Activated CD4-positive, alpha-beta T cell treated with anti-CD3 and anti-CD28 coated beads for 36 hours (primary cell): ENCODE measurements at places on chromosomes 6 and 20.
A peak's percentile ranks its signal among the peaks of the same experiment; 100 is the strongest.

DNA sequence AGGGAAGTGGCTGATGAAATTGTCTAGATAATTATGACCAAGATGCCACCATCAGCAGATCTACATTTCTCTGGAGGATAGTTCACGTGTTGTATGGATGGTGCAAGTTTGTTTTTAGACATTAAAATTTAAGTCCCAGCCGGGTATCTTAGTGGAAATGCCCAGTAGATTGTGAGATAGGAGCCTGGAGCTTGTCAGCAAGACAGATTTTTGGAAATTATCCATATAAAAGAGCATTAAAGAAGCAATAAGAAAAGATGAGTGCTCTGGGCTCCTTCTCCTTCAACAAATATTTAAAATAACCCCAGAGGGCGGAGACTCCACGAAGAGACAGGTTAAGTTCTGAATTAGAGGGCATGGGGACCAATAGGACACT lies 47.6 kb upstream of the SMLR1 start:
- DNase-seq, result no peak

DNA sequence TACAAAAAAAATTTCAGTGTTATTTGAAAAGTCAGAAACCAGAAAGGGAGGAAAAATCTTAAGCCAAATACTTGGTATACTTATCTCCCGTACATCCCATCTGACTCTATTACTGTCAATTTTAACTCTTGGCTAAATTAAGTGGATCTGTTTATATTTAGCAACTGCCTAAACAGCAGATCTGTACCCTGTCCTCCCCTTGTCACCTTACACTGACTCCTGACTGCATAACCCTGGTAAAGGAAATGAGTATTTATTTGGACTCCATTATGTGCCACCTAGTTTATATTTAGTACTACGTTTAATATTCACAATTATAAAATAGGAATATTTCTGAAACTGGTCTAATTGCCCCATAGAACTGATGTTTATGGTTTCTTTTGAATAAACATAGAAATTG lies 730.2 kb upstream of the GJE1 start:
- DNase-seq, result no peak

- no peak for DNase-seq
These were observed 582.3 kb upstream of the GJE1 start for GRCh38 chr6:141550471-141550870.

- DNase-seq, result no peak
These were observed 142.5 kb upstream of the FERMT1 start for GRCh38 chr20:6265204-6265904.

DNA sequence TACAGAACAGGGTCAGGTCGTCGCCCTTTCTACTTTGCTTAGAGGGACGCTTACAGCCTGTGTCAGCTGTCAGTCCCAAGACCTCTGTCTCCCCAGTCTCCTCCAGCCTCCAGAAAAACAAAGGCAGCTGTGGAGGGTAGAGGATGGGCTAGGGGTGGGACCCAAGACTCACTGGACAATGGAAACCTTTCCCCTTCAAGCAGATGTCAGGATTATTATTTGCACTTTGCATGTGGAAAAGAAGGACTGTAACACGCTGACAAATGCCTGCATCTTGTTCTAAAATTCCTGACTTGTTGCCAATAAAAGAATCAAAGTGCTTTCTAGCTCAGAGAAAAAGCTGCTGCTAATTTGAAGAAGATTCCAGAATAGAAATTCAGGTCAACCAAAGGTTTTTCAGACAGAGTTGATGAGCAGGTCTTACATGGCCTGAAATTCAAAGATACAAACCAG lies 58.7 kb downstream of the SNX5 start:
- DNase-seq, result no peak

DNA sequence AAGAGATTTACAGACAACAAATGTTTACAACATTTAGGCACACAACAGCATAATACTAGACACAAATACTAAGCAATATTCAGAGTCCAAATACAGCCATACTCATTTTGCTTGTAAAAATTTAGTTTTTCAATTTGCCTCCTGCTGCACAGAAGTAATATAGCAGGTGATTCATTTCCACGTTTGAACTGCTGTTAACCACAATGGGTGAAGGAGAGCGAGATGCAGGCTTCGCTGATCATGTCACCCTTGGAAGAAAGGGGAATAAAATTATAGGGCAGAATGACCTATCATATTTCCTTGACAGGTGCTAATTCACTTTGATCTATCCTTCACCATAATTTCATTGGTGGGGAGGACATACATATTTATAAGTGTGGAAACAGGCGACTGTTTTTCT lies 643.8 kb upstream of the AGPAT4 start:
- DNase-seq, result no peak

DNA sequence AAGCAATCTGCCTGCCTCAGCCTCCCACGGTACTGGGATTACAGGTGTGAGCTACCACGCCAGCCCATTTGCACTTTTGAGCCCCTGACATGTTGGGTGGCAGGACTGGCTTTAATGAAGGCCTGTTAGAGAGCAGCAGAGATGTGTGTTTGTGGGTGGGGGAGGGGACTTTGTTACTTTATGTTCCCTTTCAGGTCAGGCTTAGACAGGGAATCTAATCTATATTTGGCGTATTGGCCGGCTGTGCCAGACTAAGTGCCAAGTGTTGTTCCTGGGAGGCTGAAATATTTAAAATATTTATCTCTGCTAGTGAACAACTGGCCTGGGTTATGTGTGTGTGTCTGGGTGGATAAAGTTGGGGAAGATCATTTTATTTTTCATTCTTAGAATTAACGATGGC lies 6.1 kb downstream of the GMPR start:
- no peak for DNase-seq

GRCh38 chr6:303948-304558 lies 11.8 kb downstream of the DUSP22 start:
- DNase-seq, result no peak

DNA sequence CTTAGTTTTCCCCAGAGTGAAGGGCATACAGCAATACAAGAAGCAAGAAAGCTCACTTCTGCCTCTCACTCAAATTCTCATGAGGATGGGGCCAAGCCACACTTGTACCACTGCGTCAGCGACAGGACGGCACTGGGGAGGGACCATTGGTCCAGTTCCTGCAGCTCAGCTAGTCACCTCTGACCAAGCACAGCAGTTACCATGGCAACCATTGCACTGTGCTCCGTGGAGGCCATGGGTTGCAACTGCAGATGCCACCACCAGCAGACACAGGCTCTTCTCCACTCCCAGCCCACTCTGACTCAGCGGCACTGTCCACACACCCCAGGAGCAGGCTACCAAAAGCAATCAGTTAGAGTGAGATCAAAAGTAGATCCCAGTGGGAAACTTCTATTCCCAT lies 441.1 kb upstream of the ARID1B start:
- DNase-seq, result no peak

- no peak for DNase-seq
These were observed 242.7 kb downstream of the CLIC5 start for GRCh38 chr6:45772886-45773495.

DNA sequence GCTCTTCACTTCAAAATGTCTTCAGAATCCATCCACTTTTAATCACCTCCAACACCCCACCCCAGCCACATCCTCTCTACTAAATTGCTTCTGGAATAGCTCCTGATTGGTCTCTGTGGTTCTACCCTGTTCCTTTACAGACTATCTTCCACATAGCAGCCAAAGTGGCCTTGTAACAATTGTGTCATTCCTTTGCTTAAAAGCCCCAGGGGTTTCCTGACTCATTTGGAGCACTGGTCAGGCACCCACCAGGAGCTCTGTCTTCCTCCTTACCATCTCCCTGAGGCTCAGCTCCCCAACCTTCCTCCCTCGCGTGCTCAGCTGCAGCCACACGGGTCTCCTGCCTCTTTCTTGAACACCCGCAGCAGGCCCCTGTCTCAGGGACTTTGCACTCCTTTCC lies 126.8 kb downstream of the HIVEP1 start:
- no peak for DNase-seq

GRCh38 chr6:55276745-55277530 lies 50.3 kb upstream of the GFRAL start:
- peak; percentile 21 for DNase-seq

DNA sequence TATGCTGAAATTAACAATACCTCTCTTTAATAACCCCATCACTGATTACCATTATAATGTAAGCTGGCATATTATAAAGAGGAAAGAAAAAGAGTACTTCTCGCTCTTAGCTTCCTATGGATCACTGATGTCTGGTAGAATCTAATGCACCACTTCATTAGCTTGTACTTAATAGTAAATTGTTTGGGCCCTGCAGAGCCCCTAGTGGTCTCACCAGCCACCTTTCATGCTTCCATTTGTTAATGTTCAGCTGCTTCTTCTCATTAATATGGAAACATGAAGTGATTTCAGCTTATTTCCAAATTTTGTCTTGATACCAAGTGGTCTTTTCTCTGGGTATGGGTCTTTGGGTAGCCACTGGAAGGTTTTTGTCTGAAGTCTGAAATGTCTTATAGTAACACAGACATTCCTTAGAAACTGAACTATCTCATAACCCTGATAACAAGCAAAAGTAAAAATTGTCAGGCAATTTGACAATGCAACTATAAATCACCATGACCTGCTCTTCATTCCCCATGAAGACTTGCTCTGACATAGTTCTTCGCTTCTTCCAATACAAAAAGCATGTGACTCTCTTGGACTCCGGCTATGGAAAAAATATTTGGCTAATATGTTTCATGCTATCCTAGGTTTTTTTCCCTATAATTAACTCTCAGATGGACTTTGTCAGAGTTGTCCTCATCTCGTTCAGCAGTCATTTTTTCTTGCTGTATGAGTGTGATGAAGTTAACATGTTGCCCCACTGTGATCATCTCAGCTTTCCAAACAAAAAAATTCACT lies 395.8 kb upstream of the MARCKS start:
- DNase-seq, result no peak

GRCh38 chr20:32526125-32526524 lies 59.0 kb downstream of the NOL4L start:
- peak; percentile 35 for DNase-seq

DNA sequence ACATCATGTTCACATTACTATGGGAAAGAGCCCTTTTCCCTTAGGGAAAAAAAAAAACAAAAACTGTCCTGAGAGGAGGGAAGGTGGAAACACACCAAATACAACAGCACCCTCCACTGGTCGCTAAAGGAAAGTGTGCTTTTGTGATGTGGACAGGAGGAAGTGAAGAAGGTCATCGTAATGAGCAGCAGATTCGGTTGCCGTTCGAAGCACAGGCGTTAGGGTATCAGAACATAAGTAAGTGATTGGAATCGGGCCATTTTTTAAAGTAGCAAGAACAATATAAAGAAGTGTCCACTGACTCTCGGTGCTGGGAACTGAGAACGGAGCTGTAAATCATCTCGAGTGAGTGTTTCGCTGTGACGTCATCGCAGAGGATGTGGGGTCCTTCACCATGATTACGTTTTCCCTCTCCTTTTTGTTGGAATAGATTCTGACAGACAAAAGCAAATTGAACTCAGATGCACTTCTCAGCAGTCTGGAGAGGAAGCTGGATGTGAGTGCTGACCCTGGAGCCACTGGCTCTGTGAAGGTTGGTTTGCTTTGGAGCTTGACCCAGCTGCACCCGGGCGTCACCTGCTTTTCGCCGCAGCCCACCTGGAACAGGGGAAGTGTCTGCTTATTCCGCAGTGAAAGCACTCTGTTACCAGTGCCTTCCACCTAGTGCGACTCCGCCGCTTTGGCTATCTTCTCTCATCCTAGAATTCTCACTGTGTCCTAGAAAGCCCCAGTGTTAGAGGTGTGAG lies 203.6 kb upstream of the GMDS start:
- peak; percentile 41 for DNase-seq

GRCh38 chr6:85679445-85680123 lies 36.9 kb upstream of the SYNCRIP start:
- DNase-seq, result no peak

DNA sequence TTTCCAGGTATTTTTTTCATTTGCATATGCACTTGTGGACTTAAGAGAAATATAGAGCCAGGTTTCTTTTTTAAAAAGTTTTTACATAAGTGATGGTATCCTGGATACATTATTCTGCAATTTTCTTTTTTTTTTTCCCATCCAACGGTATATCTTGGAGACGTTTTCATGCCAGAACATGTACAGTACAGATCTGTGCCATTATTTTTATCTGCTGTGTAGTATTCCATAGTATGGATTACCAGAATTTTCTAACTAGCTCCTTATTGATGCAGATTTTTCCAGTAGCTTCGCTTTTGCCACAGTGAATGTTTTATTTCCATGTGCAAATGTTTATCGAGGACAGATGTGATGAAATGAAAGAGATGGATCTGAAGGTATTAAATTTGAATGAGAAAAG lies 34.1 kb downstream of the PPP1R16B start:
- DNase-seq, result no peak

- DNase-seq, result no peak
These were observed 7.6 kb downstream of the MOCS1 start for GRCh38 chr6:39926668-39927067.

DNA sequence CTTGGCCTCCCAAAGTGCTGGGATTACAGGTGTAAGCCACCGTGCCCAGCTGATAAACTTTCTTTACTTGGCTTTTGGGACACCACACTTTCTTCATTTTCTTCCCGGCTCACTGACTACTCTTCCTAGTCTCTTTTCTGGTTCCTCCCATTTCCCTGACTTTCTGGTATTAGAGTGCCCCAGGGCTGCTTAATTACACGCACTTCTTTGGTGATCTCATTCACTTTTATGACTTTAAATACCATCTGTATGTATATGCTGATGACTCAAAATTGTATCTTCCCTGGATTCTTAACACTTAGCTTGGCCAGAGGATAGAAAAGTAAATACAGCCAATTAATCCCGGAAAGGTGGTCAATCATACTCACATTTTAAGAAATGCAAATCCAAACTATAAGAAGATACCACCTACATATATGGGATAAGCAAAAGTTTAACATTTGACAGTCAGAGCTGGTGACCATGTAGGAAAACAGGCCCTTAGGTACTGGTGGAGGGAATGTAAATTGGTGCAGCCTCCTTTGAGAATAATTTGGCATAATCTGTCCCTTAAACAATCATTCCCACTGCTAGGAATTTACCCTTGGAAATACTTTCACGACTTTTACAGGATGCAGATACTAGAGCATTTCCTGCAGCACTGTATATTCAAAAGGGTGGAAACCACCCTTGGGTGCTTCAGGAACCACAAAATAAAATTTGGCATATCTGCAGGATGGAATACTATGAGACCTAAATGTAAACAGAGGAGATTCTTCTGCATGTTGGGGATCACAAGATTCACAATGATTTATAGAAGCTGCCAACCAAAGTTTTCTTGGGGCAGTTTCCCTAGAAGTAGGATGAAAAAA lies 9.4 kb upstream of the NANP start:
- DNase-seq, result no peak

GRCh38 chr6:134564705-134565104 lies 246.8 kb upstream of the SGK1 start:
- no peak for DNase-seq
